ENCODE measurements at places on chromosomes 5 and 9. TPM values are rescaled to one million over a fixed set of nuclear protein-coding genes. Genes with fewer than 3 reads are reported as not detected.

BTNL3 gene
- total RNA-seq = not detected

SLC45A2 gene
- not detected for total RNA-seq

NPR3 gene
- not detected for total RNA-seq

ADAM19 gene
- 111 TPM for total RNA-seq

DNA sequence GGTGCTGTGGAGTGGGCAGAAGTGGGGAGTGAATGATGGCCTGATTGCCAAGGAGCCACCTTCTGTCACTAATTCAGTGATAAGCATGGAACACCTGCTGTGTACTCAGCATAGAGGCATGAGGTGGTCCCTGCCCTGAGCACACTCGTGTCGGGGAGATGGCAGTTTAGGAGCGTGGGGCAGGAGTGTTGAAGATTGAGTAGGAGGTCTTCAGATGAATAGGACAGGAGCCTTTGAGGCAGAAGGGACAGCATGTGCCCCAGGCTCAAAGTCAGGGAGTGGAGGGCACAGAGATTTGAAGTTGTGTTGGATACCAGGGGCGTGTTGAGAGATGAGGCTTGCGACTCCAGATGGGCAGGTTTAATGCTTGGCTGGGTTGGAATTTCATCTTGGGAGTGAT, 55.0 kb downstream of the ZNF618 start:
- no peak for DNase-seq

DNA sequence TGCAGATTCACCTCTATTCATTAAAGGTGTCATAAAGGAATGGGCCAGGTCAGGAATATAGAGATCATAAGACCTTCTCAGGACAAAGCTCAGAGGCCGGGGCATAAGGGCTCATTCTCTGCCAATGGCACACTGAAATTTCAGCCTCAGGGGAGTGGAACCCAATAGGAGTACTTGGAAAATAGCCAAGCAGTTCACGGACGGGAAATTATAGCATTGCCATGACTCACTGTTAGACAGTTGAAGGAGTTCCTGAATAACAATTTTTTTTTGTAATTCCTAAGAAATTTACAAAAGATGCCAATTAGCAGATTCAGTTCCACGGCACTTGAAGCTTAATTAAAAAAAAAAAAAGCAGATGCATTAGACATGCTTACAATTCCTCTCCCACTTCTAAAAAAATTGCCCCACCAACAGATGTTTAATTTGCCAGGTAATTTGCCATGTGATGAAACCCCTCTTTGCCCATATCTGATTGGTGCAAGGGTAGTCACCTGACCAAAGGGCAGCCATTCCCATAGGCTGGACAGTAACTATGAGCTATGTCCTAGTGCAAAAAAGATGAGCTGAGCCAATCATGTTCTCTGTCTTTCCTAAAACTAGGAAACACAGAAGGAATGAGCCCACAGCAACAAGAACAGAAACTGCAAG, 58.6 kb downstream of the PTCD2 start:
- DNase-seq = no peak

DNA sequence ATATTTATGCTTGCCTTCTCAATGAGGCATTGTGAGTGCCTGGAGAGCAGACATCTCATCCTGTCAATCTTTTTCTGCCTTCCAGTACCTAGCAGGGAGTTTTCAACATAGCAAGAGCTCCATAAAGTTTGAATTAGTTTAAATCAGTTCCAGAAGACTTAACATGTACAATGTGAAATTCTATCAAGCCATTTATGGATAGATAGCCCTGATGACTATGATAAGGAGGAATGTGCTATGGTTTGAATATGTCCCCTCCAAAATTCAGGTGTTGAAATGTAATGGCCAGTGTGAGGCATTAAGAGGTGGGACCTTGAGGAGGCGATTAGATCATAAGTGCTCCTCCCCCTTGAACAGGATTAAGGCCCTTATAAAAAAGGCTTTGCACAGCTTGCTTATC, 306.9 kb upstream of the SMARCA2 start:
- no peak for DNase-seq

DNA sequence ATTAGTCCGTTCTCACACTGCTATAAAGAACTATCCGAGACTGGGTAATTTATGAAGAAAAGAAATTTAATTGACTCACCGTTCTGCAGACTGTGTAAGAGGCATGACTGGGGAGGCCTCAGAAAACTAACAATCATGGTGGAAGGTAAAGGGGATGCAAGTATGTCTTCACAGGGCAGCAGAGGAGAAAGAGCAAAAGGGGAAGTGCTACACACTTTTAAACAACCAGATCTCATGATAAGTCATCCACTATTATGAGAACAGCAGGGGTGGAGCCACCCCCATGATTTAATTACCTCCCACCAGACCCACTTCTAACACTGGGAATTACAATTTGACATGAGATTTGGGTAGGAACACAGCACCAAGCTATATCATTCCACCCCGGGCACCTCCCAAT, 26.6 kb downstream of the FST start:
- no peak for DNase-seq

- DNase-seq = no peak
Measured at GRCh38 chr5:111682121-111682520, 74.9 kb downstream of the NREP start.
